ENCODE measurements at places on chromosomes 2 and 18.

DNA sequence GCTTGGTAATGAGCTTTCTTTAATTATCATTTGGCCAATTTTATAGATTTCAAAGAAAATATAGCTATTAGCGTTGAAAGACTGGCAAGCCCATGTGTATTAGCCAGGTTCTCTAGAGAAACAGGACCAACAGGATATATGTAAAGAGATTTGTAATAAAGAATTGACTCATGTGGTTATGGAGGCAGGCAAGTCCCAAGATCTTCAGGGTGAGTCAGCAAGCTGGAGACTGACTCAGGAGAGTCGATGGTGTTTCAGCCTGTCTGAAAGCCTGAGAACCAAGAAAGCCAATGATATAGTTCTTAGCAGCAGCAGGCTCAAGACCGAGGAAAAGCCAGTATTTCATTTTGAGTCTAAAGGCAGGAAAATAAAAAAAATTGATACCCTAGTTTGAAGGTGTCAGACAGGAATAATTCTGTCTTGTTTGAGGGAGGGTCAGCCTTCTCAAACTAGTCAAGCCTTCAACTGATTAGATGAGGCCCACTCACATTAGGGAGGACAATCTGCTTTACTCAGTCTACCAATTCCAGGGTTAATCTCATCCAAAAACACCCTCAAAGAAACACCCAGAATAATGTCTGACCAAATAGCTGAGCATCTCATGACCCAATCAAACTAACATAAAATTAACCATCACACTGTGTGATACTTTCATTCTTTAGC lies 78.3 kb upstream of the CRIM1 start:
- DNase-seq = no peak

GRCh38 chr2:108243566-108243965 lies 3.8 kb downstream of the SULT1C3 start:
- no peak for DNase-seq

DNA sequence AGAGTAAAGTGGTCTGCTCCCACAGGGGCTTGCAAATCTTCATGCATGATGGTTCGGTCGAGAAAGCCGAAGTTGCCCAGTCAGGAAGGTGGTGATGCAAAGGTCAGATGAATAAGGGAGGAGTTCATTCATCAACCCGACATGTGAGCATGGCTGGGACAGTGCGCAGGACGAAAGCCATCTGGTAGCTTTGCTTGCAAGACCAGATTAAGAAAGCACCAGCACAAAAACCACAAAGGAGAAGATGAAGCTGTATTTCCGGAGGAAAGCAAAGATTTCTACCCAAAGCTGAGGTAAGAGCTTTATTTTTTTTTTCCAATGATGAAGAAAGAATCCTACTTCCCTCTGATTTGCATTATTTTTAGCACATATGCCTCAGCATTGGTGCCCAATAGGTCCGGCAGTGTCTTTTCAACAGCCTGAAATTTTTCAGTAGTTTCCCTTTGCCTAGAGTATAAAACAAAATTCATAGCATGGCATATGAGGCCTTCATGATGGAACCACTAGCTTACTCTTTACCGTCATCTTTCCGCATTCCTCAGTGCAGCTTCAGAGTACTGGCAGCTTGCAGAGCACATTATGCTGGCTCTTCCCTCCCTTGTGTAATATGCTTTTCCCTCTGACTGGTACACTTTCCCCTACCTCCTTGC lies 112.0 kb upstream of the THOC1 start:
- no peak for DNase-seq

GRCh38 chr2:53886406-53887280 lies 26.9 kb upstream of the GPR75 start:
- no peak for DNase-seq

- peak; percentile 60 for DNase-seq
Observed at GRCh38 chr2:176111309-176111663, 4.2 kb downstream of the HOXD11 start.

All from NCI-H510A (cell line).